Stimulated activated CD4-positive, alpha-beta T cell treated with anti-CD3 and anti-CD28 coated beads, Interleukin-4, amount 100 ng/mL, for 4 hours (primary cell): ENCODE measurements at places on chromosomes 4 and X.

- DNase-seq: no peak
Observed at GRCh38 chr4:566508-567295, 9.4 kb downstream of the TMEM271 start.

- DNase-seq: no peak
Observed at GRCh38 chr4:24224446-24224845, 334.6 kb upstream of the PPARGC1A start.

DNA sequence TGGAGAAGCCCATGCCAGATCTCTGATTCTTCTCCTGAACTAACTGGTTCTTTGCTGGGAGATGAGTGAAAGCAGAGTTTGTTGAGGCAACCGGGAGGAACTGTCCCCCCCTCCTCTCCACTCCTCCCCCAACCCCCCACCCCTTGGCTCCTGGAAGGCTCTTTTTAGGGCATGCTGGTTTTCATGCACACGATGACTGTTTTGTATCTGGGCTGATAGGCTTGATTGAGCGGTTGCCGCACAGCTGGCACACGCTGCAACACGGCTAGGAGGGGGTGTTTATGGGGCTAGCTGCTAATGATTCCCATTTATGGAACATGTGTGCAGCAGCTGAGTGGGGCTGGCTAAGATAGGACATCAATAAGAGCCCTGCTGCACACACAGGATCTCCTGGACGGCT lies 137.2 kb downstream of the SMIM20 start:
- no peak for DNase-seq

GRCh38 chr4:105461221-105461620 lies 12.6 kb downstream of the PPA2 start:
- no peak for DNase-seq

DNA sequence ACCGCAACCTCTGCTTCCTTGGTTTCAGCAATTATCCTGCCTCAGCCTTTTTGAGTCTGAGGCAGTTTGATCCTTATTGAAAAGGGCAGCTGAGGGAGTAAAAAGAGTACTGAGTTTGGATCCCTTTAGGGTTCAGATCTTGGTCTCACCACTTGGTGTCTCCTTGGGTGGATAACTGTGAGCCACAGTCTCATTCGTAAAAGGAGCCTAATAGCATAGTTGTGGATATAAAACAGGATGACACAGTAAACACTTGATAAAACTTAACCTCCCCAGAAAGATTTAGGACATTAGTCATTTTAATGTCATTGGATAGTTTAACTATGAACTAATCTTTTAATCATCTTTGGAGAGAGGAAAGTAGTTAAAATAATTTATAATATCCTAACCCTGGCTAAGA lies 173.0 kb downstream of the ANK2 start:
- DNase-seq: no peak

- DNase-seq: no peak
Observed at GRCh38 chr4:109408711-109409110, 24.9 kb upstream of the SEC24B start.

GRCh38 chr4:173493041-173493440 lies 37.0 kb downstream of the HAND2 start:
- DNase-seq: no peak
